PC-3 (cell line): ENCODE measurements at places on chromosomes 7 and 10.

GRCh38 chr7:102943423-102944169 is 30.8 kb downstream of the LRRC17 start:
- DNase-seq = no peak

DNA sequence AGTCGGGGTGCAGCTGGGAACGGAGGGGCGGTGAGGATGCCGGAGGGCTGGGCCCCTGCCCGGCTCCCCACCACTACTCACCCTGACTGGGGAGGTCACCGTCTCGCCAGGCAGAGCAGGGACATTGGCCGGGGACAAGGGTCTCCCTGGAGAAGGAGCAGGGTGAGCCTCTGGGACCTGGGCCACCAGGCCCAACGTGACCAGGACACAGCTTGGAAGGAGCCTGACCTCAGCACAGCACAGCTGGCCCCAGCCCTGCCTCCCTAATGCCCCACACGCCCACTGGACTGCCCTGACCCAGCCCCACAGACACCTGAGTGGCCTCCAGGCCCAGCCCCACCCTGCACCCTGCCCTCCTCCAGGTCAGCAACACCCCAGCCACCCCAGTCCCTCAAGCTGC is 21.1 kb downstream of the MICALL2 start:
- DNase-seq = no peak

GRCh38 chr7:148575640-148576411 is 14.7 kb upstream of the C7orf33 start:
- peak; percentile 71 for DNase-seq

- DNase-seq = no peak
Measured at GRCh38 chr7:30702200-30702599, 19.9 kb upstream of the CRHR2 start.

GRCh38 chr7:47587351-47587750 is 5.4 kb upstream of the TNS3 start:
- DNase-seq = peak; percentile 47

- no peak for DNase-seq
Measured at GRCh38 chr7:151342102-151342646, 562 bp downstream of the NUB1 start.

DNA sequence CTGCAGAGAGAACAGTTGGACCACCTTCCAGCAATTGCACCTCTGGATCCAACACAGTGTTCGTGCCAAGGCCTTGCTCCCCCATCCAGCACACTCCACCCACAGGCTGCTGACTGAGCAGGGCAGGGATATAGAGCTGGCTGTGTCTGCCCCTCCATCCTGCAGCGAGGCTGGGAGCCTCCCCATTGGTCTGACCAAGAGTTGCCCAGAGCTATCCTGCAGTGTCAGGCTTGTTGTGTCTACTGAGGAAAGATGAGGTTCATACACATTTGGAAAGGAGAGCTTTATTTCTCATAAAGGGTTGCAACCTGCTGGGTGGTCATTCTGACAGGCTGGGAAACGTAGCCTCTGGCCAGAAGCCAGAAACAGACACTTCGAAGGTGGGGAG is 27.1 kb downstream of the PRF1 start:
- no peak for DNase-seq

GRCh38 chr10:62426086-62426485 is 51.9 kb downstream of the ZNF365 start:
- DNase-seq = peak; percentile 93

GRCh38 chr10:1214882-1215540 is 158.8 kb downstream of the WDR37 start:
- DNase-seq = no peak

GRCh38 chr10:48501787-48502771 is 102.8 kb downstream of the ARHGAP22 start:
- DNase-seq = no peak

DNA sequence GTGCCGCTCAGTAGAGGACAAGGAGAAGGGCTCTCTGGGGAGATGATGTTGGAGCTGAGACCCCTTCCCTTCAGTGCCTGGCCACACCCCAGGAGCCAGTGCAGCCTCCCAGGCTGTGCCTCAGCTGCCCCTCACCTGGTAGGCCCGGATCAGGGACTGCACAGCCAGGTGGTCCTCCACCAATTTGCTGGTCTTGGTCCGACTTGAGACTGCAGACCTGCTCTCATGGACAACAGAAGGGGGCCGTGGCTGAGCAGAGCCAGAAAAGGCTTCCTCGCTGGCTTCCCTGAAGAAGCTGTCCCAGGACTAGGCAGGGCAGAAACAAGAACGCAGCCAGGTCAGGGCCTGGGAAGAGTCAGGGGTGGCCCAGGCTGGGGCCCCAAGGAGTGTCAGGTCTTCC is 5.5 kb downstream of the OGDHL start:
- DNase-seq = no peak

DNA sequence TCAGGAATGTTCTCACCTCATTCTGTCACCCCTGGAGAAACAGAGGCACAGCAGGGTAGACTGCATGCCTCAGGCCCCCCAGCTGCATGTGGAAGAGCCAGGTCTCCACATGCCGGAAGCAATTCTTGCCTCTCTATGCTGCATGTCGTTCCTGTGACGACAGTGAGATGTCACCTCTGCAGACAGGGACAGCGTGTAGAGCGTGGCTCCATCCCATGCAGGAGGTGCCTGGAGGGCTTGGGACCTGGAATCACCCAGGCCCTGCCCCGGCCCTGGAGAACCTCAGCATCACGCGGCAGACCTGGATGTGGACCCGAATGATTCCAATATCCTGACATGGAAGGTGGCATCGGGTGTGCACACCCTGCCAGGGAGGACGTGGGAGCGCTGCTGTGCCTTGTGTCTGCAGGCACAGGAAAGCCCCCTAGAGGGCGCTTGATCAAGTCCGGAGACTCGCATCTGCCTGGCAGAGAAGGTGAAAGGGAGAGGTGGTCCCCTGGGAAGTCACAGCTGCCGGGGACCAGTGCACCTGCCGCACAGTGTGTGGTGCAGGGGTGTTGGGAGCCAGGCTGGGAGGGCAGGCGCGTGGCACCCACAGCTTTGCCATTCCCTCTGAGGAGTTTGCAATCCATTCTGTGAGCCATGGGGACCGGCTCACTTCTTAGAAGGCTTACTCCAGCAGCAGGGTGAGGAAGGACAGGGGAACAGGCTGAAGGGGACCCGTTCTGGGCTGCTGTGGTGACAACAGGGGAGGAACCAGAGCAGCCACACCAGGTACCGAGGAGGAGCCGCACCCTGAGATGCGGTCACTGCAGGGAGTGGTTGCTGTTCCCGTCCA is 45.3 kb upstream of the EN2 start:
- DNase-seq = peak; percentile 57

DNA sequence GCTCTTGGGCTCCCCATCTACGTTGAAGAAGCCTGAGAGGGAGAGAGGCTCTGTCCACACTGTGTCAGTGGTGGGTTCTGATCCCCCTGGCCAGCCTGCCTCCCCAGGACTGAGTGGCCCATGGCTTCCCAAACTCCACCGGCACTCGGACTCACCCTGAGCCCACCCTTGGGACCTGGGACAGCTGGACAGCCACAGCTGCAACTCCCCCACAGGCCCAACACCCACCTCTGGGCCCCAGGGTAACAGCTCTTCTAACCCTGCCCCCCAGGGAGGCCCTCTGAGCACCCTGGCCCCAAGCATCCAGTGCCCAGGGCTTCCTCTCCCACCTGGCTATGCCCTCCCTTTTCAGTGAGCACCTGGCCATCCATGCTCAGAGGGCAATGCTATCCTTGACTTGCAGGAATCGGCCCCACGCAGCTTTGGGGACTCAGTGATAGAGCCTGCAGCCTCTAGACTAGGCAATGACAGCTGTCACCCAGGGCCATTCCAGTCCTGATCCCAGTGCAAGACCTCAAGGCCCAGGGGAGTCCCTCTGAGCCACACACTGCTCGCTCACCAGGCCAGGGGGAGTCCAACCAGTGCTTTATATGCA is 17.9 kb downstream of the OGDHL start:
- DNase-seq = no peak

GRCh38 chr7:138981332-138982203 is at the start of gene KIAA1549:
TSS of gene KIAA1549 (minus strand) at chr7:138981389. CDS start at chr7:138981269, 120 bp downstream.
- peak; percentile 77 for DNase-seq

- no peak for DNase-seq
Measured at GRCh38 chr10:86964847-86965190, 3.5 kb upstream of the ADIRF start.

GRCh38 chr10:6225263-6225814 is 22.6 kb downstream of the PFKFB3 start:
- no peak for DNase-seq

DNA sequence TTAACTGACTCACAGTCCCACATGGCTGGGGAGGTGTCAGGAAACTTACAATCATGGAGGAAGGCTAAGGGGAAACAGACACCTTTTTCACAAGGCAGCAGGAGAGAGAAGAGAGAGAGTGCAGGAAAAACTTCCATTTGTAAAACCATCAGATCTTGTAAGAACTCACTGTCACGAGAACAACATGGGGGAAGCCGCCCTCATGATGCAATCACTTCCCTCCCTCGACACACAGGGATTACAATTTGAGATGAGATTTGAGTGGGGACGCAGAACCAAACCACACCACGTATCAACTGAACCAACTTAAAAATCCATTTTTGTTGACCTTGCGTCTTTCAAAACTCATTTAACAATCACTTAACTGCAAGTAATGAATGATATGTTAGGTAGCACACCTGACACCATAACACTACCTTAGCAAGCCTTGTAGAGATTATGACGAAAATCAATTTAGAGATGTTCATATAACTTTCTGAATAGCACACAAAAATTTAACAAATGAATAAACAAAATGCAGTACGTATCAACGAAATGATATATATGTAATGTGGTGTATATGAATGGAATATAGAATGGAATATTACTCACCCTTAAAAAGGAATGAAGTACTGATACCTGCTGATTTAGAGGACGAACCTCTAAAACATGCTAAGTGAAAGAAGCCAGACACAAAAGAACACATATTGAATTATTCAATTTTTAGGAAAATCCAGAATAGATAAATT is 3.7 kb downstream of the FAM3C start:
- no peak for DNase-seq

DNA sequence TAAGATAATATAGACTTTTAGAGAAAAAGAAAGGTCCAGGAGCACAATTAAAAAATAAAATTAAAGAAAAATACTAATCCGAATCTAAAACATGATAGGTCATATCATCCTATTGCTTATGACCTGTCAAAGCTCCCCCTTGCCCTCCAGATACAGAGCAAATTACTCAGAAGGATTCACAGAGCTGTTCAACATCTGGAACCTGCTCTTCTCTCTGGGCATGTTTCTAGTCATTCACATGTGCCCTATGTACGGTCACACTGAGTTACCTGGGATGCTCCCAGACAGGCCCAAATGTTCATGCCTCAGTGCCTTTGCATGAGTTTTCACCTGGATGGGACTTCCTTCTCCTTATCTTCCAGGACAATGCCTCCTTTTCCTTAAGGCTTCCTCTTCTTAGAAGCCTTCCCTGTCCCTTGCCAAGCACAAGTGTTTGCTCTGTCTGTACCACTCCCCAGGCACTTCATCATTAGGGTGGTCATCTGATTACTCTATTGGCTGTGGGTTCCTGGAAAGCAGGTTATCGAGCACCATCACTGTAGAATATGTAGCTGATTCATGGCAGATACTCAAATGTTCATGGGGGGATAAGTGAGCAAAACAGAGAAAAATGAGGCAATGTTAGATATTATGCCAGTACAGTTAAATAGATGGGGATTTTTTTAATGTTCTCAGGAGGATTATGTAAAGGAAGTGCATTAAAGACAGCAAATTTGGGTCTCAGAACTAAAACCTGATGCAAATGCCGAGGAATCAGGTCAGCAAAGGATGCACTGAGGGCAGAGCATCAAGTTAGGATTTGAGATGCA is 12.0 kb upstream of the AOAH start:
- DNase-seq = no peak

GRCh38 chr7:149229526-149229925 is 9.9 kb upstream of the ZNF212 start:
- DNase-seq = no peak

DNA sequence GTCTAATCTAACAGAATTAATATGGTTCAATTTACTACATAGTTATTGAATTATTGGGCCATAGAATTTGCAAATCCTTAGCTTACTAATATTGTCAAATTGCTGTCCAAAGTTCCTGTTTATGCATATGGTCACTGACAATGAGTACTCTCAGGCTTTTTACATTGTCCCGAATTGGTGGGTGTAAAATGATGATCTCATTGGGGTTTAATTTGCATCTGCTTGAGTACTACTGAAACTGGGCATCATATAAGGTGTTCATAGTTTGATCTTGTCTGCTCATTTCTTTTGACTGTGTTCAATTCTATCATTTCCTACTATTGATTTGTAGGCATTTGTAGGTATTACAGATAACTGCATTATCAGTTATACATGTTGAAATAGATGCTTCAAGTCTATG is 12.7 kb downstream of the ABCA13 start:
- DNase-seq = no peak

DNA sequence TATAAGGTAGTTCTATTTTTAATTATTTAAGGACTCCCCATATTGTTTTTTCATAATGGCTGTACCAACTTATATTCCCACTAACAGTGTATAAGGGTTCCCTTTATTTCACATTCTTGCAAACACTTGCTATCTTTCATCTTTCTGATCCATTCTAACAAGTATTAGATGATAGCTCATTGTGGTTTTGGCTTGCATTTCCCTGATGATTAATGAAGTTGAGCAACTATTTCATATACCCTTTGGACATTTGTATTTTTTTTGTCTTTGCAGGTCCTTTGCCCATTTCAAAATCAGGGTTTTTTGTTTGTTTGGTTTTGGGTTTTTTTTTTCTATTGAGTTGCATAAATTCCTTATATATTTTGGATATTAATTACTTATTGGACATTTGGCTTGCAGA is 107.2 kb downstream of the EPC1 start:
- DNase-seq = peak; percentile 83

DNA sequence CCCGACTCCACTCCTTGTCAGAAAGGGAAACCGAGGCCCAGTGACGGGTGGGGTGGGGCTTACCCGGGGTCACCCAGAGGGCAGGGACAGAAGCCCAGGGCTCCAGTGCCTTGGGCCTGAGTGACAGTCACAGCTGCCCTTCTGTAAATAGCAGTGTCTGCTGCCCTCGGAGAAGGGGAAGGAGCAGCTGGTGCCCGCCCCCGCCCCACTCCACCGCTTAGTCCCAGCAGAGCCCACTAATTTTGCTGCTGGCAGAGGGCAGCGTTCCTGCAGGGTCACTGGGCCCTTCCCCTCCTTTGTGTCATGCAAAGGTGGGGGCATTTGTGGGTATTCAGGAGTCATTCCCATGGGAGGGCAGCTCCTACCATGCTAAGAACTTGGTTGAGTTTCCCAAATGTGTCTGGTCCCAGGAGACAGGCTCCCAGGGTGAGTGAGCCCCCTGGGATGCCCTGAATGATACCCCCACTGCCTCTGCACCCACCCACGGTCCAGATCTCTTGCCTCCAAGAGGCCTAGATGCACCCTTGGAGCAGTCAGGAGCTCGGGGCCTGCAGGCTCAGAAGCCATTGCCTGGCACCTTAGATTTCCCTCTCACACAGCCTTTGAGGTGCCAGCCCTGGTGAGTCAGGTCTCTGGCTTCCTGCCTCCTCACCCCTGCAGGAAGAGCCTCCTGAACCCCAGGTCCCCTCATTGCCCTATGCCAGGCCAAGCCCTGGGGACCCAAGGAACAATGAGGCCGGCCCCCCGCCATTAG is 17.2 kb downstream of the SH2B2 start:
- no peak for DNase-seq

GRCh38 chr10:61973169-61973568 is 71.7 kb downstream of the ARID5B start:
- no peak for DNase-seq

- peak; percentile 69 for DNase-seq
Measured at GRCh38 chr10:97596101-97597082, 6.9 kb downstream of the C10orf62 start.

GRCh38 chr10:110778211-110778610 is 93.5 kb upstream of the PDCD4 start:
- DNase-seq = no peak

- DNase-seq = peak; percentile 56
Measured at GRCh38 chr10:109956454-109957091, 33.3 kb upstream of the XPNPEP1 start.
